Activated CD8-positive, alpha-beta memory T cell treated with anti-CD3 and anti-CD28 coated beads, Interleukin-2, amount 50 U/mL, for 48 hours (primary cell): ENCODE measurements at places on chromosomes 4 and X.

- no peak for DNase-seq
Measured at GRCh38 chrX:150565551-150565950, 2.9 kb upstream of the MTM1 start.

DNA sequence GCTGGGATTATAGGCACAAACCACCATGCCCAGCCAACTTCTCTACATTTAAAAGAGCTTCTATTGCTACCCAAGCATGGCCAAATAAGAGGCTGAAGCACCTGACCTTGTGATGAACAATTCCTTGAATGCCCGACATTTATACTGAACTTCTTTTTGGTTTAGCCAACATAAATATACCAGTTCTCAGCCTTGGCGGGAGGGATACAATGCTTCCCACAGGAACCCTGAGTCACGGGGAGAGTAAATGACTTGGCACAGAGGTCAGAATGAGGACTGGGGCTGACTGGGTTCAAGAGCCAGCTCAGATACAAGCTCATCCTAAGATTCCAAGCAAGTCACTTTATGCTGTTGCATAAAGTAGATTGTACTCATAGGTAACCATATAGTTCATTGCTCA, 6.1 kb downstream of the HOPX start:
- no peak for DNase-seq

DNA sequence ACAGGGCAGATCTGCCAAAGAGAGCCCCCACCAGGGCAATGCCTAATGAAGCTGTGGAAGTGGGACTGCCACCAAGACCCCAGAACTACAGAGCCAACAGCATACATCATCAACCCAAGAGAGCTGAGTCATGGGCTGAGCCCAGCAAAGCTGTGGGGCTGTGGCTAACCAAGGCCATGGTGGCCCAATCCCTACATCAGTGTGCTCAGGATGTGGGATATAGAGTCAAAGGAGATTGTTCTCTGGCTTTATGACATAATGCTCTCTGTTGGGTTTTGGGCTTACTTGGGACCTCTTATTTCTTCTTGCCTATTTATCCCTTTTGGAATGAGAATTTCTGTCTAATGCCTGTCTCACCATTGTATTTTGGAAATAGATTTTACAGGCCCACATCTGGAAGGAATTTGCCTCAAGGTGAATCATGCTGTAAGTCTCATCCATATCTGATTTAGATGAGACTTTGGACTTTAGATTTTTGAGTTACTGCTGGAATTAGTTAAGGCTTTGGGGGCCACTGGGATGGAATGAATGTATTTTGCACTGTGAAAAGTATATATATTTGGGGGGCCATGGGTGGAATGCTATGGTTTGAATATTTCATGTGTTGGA, 5.4 kb upstream of the PRDM5 start:
- no peak for DNase-seq

- DNase-seq: no peak
Measured at GRCh38 chr4:41874398-41874797, 60.8 kb upstream of the TMEM33 start.

- no peak for DNase-seq
Measured at GRCh38 chr4:12729384-12729783, 754.8 kb downstream of the RAB28 start.

- DNase-seq: no peak
Measured at GRCh38 chr4:176814770-176815169, 22.0 kb upstream of the VEGFC start.

GRCh38 chr4:99655308-99656081, 2.1 kb downstream of the C4orf54 start:
- DNase-seq: no peak

DNA sequence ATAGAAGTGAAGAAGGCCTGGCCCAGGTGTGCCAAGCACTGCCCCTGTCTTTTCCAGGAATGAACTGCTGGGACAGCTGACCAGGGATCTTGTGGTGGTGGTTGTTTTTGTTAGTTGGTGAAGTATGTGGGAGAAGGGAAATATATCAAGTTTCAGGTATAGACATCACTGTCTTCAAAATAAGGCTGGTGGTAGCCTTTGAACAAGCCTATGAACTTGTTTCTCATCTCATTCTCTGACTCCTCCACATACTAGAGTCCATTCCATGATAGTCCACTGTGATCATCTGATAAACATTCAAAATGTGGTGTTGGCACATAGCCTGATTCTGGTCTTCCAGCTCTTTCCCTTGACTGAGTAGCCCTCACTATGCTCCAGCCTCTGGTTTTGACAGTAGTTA, 303.7 kb downstream of the CAMK2D start:
- DNase-seq: no peak

GRCh38 chrX:122622795-122623194, 561.3 kb upstream of the GRIA3 start:
- DNase-seq: no peak

GRCh38 chr4:144267084-144267483, 126.6 kb upstream of the GYPA start:
- no peak for DNase-seq

- no peak for DNase-seq
Measured at GRCh38 chr4:13940921-13941320, 313.4 kb upstream of the BOD1L1 start.

DNA sequence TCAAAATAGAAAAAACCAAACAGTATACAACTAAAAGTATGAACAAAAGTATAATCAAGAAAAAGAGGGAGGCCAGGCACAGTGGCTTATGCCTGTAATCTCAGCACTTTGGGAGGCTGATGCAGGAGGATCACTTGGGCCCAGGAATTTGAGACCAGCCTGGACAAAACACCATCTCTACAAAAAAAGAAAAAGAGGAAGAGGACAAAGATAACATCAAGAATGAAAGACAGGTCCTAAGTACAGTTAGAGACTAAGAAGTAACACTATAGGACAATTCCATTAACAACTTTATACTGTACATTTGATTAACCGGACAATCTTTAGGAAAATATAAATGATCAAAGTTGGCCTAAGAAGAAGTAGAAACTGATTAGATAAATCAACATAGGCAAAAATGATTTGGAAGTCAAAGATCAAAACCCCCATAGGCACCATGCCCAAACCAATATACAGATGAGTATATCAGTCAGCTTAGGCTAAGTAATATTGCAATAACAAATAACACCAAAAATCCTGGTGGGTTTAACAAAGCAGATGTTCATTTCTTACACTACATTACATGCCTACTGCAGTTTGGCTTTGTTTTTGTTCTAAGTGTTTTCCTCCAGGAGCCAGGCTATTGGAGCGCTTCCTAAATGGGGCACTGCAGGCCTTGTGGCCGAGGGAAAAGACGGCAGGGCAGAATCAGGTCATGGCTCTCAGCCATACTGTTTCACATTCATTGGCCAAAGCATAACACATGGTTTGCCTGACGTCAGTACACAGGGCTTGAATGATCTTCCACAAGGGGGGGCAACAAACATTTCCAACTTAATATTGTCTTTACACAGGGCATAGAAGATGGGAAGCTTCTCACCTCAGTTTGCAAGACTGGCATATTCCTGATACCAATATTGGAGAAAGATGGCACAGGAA, 42.2 kb upstream of the HGFAC start:
- DNase-seq: no peak

GRCh38 chr4:119025420-119025819, 110.2 kb upstream of the MYOZ2 start:
- DNase-seq: no peak

DNA sequence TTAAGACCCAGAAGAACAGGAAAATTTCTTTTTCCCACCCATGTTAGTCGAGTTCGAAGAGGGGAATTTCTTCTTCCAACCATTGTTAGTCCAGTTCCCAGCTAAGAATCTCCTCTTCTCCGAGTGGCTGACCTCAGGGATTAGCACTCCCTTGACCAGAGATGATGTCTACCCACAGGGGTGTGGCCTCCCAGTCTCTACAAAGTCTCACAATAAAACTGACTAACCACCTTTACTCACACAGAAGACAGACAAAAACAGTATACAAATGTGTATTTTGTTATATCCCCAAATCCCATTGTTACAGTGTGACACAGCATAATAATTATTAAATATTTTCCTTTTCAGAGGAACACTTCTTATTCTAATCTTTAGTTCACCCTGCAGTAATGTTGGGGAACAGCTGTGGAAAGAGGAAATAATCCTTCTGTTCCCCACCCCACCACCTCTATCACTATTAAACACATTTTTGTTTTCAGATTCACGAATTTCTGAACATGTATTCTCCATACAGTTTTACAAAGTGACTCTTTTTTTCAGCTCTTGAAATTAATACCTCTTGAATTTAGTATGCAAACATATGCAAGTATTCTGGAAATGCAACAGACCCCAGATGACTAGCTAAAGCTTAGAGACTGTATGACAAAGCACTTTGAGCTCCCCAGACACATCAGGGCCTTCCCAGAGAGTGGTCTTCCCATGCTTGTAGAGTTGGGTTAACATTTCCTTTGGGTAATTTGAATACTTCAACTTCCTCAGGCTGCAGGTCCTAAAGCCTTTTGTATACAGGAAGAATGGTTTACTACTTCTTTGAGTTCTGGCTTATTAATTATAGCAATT, 62.5 kb upstream of the NFKB1 start:
- no peak for DNase-seq

- DNase-seq: no peak
Measured at GRCh38 chrX:4841216-4841745, 1127.8 kb upstream of the PRKX start.

DNA sequence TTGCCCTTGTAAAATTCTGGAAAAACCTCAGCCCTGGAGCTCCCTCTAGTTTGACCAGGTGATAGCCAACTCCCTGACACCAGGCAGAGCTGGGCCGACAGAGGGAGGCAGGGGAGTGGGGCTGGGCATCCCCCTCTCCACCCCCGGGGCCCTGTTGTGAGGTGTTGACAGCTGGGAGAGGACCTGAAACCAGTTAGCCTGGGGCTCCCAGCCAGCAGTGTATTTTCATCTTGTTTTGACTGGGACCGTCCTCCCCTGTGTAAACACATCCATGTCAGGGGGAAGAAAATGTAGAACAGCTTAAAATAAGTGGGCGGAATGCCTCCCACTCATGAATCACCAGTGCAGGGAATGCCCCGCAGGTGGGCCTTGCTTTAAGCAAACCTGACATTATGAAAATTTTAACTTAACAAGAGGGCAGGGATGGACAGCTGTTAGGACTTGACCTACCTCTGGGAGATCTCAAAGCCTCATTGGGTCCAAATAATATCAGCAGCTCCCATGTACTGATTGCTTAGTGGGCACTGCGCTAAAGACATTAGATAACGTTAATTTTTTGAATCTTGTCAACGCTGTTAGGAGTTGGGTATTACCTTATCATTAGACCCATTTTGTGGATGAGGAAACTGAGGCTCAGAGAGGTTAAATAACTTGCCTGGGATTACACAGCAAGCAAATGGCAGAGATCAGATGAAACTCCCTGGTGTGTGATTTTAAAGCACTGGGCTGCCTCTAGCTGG, 45.9 kb downstream of the TSC22D3 start:
- no peak for DNase-seq

- DNase-seq: no peak
Measured at GRCh38 chr4:94814237-94814636, 56.5 kb downstream of the BMPR1B start.

DNA sequence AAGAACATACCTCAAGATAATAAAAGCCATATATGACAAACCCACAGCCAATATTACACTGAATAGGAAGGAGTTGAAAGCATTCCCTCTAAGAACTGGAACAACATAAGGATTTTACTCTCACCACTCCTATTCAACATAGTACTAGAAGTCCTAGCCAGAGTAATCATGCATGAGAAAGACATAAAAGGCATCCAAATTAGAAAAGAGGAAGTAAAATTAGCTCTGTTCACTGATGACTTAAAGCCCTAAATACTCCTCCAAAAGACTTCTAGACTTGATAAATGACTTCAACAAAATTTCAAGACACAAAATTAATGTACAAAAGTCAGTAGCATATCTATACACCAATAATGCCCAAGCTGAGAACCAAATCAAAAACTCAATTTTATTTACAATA, 235.7 kb downstream of the NKX6-1 start:
- no peak for DNase-seq

- DNase-seq: no peak
Measured at GRCh38 chr4:136731025-136731424, 801.3 kb downstream of the PCDH18 start.
